ENCODE measurements at places on chromosomes 1 and 21.

GRCh38 chr1:40350391-40350790 lies 23.1 kb upstream of the SMAP2 start:
- no peak for DNase-seq

DNA sequence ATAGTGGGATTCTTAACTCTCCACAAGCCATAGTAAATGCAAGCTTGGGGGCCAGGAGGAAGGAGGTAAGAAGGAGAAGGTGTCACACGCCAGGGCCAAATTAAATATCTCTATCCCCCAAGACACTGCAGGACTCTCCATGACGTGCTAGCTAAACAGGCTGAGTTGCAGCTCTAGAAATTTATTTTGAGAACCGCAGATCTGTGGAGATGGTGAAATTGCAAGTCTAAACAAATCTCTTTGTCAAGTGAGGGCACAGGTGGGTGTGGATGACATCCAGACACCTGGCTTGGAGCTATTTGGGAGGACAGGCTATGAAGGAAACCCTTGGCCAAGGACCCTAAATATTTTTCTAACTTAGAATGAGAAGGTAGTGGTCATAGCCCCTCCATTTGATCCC lies 39.5 kb upstream of the USP1 start:
- no peak for DNase-seq

DNA sequence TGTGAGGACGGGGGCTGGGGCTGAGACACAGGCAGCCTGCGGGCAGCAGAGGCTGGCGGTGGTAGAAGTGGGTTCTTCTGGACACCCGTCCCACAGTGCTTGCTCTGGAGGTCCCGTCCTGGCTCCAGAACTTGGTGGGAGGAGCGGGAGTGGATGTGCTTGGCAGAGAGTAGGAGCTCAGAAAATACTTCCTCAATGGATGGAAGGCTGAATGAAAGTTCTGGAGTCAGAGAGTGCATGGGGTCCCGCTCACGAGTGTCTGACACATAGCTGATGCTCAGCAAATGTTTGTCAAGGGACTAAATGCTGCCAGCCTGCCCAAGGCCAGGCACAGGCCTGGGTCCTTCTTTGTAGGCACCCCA lies 13.4 kb upstream of the NES start:
- no peak for DNase-seq

GRCh38 chr1:103218369-103218768 lies 110.0 kb upstream of the COL11A1 start:
- no peak for DNase-seq

- DNase-seq: no peak
Measured at GRCh38 chr1:10646347-10646861, 150.0 kb downstream of the CASZ1 start.
